Activated naive CD4-positive, alpha-beta T cell treated with anti-CD3 and anti-CD28 coated beads, Interleukin-2, amount 10 ng/mL, durations not matched to agents 5 hours and 36 hours (primary cell): ENCODE measurements at places on chromosomes 1 and 21. TPM values are rescaled to one million over a fixed set of nuclear protein-coding genes. Genes with fewer than 3 reads are reported as not detected.

Gene MPL
- total RNA-seq, result not detected

Gene MAP10
- total RNA-seq, result 2.9 TPM

Gene SCCPDH
- total RNA-seq, result 8.8 TPM

Gene EXTL1
- not detected for total RNA-seq

Gene GCSAML
- total RNA-seq, result not detected

Gene CFAP298
- total RNA-seq, result 30.6 TPM

Gene NR1I3
- not detected for total RNA-seq

Gene AUNIP
- total RNA-seq, result 4.4 TPM

Gene NIT1
- 38.3 TPM for total RNA-seq

Gene CD52
- total RNA-seq, result 1,759 TPM

Gene FTCD
- 0.23 TPM for total RNA-seq
